ENCODE measurements at places on chromosomes 2 and 18.

DNA sequence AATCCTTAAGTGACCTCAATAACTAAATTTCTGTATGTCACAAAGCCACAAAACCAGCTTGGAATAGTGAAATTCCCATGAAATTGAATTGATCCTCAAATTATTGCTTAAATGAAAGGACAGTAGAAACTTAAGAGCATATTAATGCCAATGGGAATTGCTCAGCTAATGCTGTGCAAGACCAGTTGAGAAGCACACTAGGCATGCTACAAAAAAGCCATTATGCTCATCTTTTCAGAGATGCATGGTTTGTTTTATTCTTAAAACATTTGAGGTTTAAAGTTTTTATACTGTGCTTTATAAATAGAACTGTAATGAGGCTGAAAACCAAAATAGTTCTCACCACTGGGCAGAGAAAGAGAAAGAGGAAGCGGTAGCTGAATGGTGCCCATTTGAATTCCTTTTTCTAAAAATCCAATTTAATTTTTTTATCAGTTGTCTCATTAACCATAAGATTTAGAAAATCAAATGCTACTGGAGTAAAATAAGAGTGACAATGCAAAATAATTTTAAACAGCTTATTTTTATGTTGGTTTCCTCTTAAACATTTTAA, 98.6 kb downstream of the LNPK start:
- DNase-seq, result no peak

DNA sequence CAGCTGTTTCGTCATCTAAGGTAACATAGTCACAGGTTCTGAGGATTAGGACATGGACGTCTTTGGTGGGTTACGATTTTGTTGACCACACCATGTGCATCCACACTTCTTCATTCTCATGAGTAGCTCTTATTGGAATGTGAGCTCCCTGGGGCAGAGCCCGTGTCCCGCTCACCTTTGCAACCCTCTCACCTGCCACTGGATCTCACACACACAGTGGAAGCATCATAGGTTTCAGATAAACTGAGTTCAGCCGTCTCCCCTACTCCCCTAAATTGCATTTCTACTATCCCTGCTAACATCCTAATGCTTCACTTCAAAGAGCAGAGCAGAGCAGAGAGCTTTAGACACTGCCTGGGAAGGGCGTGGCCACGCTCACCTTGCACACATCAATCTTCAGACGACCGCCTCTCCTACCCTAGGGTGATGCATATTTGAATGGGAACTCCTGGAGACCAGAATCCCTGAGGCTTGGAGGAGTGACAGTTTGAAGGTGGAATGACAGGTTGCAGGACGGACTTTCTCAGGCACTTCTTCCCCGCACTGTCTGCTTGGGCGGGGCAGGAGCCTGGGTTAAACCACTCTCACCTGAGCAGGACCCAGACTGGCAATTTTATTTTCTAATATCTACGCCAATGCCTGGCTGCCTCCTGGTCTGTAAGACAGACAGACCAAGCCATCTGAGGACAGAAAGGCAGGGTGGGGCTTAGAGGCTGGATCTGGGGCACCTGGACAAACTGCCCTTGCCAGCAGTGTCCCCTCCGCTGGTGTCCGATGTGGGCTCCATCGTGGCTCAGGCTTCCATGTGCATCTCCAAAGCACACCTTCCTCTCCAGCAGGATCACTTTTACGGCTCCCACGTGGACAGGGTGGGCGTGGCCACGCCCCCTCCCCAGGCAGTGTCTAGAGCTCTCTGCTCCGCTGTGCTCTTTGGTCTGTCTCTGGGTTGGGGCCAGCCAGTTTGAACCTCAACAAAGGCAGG, 229.5 kb upstream of the COPS8 start:
- DNase-seq, result peak; percentile 25

- DNase-seq, result no peak
Observed at GRCh38 chr2:138607746-138608145, 106.2 kb downstream of the SPOPL start.

GRCh38 chr18:29003194-29003593, 826.3 kb upstream of the CDH2 start:
- peak; percentile 70 for DNase-seq

DNA sequence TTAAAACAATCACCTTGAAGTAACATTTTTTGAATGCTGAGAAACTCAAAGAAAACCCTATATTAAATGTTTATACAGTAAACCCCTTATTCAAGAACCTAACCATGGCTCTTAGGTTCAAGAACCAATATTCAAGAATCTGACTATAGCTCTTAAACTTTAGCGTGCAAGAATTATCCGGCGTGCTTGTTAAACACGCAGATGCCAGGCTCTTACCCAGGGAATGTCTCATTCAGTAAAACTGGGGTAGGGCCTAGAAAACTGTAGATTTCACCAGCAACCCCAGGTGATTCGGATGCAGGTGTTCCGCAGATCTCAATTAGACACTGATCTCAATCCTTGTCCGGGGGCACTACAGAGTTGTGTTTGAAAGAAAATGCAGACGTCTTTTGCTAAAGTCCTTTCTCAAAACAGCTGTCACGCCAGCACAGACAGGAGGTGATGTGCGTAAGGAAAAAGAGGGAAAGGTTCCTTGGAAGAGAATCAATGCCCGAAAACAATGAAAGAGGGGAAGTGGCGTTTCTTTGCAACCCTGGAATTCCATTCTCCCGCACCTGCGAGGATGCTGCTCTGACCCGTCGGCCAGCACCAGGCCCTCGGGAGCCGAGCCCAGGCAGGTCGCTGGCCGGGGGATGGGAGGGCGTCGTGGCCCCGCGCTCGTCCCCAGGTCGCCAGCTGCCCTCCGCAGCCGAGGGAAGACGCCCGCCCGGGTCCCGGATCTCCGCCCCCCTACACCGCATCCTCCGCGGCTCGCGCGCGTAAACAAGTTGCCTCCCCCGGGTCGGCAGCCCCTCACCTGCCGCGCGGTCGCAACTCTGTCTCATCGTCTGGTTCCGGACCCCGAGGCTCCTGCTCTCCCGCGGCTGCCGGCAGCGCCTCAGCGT, 851 bp downstream of the EIF2AK3 start:
- no peak for DNase-seq

- DNase-seq, result peak; percentile 93
Observed at GRCh38 chr2:147759536-147759935, 85.3 kb upstream of the ACVR2A start.

DNA sequence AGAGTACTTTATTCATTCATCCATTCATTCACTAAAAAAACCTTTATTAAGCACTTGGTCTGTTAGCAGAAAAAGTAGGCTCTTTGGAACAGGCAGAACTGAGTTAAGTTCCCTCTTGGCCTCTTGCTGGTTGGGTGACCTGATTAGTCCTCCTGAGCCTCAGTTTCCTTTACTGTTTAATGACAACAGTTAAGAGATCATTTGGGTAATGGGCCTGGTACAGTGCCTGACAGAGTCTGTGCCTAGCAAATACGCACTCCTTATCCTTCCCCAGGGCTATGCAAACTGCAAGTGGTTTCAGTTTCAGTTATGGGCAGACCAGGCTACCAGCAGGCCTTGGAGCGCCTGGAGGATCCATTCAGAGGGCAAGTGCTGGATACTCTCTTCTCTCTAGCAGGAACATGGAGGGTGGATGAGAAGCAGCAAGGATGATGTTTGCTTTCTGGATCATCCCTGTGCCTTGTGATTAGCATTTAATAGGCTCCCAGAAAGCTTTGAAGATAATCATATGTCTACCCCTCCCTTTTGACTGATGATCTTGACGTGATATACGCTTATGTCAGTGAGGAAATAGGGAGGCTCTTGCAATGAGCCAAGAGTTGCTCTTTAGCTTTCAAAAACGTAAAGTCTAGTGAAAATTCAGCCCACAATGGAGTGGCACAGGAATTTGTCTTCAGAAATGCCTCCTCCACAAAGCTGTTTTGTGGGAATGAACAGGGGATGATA, 12.4 kb upstream of the TAF1B start:
- DNase-seq, result peak; percentile 36
